ENCODE measurements at places on chromosomes 2 and 18. TPM values are rescaled to one million over a fixed set of nuclear protein-coding genes. Genes with fewer than 3 reads are reported as not detected.

The DSG1 gene
- not detected for total RNA-seq

The UPP2 gene
- total RNA-seq: not detected

The DNAJC5G gene
- total RNA-seq: not detected

The CFAP65 gene
- total RNA-seq: not detected

The FHOD3 gene
- not detected for total RNA-seq

The UGT1A4 gene
- not detected for total RNA-seq

The HOXD13 gene
- not detected for total RNA-seq

The LINC00305 gene
- not detected for total RNA-seq

The HTR2B gene
- total RNA-seq: not detected

The FASTKD1 gene
- total RNA-seq: 41.3 TPM

The MAP4K3 gene
- 12.0 TPM for total RNA-seq

The ST3GAL5 gene
- 9.5 TPM for total RNA-seq

The SATB2 gene
- 0.44 TPM for total RNA-seq

The PPP4R1 gene
- 23.0 TPM for total RNA-seq

The CCL20 gene
- 9.6 TPM for total RNA-seq

The MROH2A gene
- total RNA-seq: not detected

The SLC14A1 gene
- total RNA-seq: 0.74 TPM

The RBKS gene
- 1.2 TPM for total RNA-seq

The ALKAL2 gene
- total RNA-seq: not detected

The PFN4 gene
- 0.32 TPM for total RNA-seq

The TMEM18 gene
- 22.4 TPM for total RNA-seq

The GRHL1 gene
- total RNA-seq: 0.79 TPM

The SAG gene
- total RNA-seq: 0.19 TPM

The REG1B gene
- total RNA-seq: not detected

The DOK6 gene
- total RNA-seq: not detected

The CNGA3 gene
- not detected for total RNA-seq

The KCNJ13 gene
- total RNA-seq: not detected

The OTOS gene
- total RNA-seq: not detected

The ADAM23 gene
- 0.42 TPM for total RNA-seq

The FBXO15 gene
- total RNA-seq: 1.2 TPM

The SH2D6 gene
- total RNA-seq: 0.40 TPM

The MAPK4 gene
- not detected for total RNA-seq

The CXXC1 gene
- 71.5 TPM for total RNA-seq

The CIB4 gene
- total RNA-seq: not detected

The BMP10 gene
- total RNA-seq: not detected

The SOWAHC gene
- 0.44 TPM for total RNA-seq

The ALPP gene
- not detected for total RNA-seq

The GPR45 gene
- total RNA-seq: not detected

The CROCC2 gene
- not detected for total RNA-seq

The MYCN gene
- not detected for total RNA-seq

The IL1R1 gene
- 6.7 TPM for total RNA-seq

The SERPINB2 gene
- not detected for total RNA-seq

The PSMA8 gene
- total RNA-seq: 2.1 TPM

The TPO gene
- total RNA-seq: not detected

The ROCK2 gene
- total RNA-seq: 9.4 TPM

The CREG2 gene
- total RNA-seq: not detected

The MYL1 gene
- not detected for total RNA-seq

The GALNT14 gene
- total RNA-seq: 1.5 TPM

The SLC23A3 gene
- total RNA-seq: 0.95 TPM

The CFAP210 gene
- total RNA-seq: not detected

The LRRTM1 gene
- not detected for total RNA-seq

The DES gene
- not detected for total RNA-seq

The KRTCAP3 gene
- total RNA-seq: 6.7 TPM
